ENCODE measurements at places on chromosomes 7 and 10.

- DNase-seq: peak; percentile 38
Observed at GRCh38 chr10:5442065-5442989, 30.0 kb downstream of the NET1 start.

- no peak for DNase-seq
Observed at GRCh38 chr10:74586088-74586585, 240.3 kb upstream of the KAT6B start.

- DNase-seq: no peak
Observed at GRCh38 chr10:93222211-93222754, 148.6 kb downstream of the CYP26A1 start.

DNA sequence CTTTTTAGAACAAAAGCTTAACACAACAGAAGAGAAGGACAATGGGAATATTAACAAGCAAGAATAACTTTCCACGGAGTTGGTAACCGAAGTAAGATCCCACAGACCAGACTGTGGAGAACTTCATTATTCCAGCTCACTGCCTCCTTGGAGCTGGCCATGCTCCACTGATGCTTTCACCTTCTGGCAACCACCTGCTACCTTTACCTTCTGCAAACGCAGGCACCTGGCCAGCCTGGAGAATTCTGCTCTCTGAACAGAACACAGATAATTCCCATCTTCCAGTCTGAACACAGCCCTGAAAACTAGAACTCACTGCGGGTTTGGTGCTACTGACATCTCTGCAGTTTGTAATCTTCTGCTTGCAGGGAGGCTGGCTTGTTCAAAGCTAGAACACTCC lies 66.5 kb downstream of the JAZF1 start:
- no peak for DNase-seq

- no peak for DNase-seq
Observed at GRCh38 chr7:30144657-30145306, 10.0 kb downstream of the MTURN start.

DNA sequence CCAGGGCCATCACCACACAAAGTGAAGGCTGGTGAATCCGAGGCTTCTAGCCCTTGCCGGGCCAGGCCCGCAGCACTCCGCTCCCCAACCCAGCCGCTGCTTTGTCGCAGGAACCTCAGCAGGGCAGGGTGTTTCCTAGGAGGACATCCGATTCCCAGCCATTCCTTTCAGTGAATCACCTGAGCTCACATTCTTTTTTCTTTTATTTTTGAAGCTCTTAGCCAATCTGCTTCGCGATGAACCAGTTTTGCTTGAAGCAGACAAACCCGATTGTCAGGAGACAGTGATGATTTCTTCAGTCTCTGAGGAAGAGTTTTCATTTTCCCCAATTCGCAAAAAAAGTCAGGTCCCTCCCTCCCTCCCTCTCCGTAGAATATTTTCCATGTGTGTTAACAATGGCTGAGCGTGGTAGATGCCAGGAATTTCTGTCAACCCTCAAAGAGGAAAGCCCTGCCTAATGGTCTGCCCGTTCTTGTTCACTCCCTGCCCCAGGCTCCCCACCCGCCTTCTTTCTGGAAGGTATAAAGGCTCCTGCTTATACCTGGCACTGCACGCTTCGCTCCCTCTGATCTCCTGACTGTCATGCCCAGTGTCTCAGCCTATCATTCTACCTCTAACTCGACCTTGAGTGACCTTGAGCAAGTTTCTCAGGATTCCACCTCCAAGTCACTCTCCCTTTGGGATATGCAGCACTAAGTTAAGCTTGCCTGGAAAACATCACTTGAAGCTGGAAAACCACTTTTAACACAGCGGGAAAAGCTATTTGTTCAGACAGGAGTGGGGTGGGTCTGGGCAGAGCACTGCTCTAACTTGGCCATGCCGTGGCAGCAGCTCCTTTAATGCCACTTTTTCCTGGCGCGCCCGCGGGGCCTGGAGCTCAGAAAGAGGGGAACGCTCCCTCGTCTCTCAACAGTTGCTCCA lies 35.1 kb downstream of the EGFR start:
- DNase-seq: no peak

- no peak for DNase-seq
Observed at GRCh38 chr7:124813994-124814798, 48.6 kb upstream of the GPR37 start.

DNA sequence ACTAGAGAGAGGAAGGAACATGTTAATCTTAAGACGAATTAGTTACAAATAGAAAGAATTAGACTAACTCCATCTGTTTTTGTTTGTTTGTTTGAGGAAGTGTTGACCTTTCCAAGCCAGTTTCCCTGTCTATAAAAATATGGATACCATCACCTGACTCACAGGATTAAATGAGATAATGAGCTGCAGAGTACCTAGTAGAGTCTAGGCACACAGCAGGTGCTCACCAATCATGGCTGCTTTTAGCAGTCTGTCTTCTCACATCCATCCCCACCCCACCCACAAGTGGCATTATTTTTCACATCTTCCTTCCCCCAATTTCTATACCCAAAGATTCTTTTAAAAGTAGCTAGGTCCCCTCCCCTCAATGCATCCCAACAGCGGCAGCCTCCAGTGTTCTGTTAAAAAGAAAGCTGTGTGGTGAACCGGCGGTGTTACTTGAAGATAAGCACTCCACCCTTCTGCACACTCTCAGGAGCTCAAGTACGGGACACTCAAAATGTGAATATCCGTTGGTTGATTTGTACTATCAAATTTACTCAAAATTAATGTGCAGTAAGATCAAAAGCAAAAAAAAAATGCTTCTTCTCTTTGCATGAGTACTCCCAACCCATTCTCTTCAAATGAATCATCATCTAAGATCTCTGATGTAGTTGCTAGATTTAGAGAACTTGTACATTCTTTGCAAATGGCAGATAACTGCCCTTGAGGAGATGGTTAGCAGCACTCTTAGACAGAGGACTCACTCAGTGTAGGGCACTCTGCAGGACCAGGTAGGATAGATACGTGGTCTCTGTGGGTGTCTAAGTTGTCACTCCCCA lies 145.4 kb upstream of the ASAH2 start:
- DNase-seq: peak; percentile 10

DNA sequence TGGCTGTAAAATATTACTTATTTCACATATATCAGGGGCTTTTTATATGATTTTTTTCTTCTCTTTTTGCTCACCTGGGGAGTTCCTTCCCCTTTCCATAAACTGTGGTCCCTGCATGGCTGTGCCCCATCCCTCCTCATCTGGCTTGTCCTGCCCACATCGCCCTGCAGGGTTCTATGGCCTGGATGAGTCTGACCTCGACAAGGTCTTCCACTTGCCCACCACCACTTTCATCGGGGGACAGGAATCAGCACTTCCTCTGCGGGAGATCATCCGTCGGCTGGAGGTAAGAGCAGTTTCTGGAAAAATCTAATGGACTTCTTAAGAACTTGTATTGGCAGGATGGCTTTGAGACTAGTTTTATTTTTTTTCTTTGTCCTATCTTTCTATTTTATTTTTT lies 60.1 kb downstream of the OGDH start:
- DNase-seq: no peak

GRCh38 chr10:77485847-77486246 lies 151.8 kb downstream of the KCNMA1 start:
- no peak for DNase-seq

DNA sequence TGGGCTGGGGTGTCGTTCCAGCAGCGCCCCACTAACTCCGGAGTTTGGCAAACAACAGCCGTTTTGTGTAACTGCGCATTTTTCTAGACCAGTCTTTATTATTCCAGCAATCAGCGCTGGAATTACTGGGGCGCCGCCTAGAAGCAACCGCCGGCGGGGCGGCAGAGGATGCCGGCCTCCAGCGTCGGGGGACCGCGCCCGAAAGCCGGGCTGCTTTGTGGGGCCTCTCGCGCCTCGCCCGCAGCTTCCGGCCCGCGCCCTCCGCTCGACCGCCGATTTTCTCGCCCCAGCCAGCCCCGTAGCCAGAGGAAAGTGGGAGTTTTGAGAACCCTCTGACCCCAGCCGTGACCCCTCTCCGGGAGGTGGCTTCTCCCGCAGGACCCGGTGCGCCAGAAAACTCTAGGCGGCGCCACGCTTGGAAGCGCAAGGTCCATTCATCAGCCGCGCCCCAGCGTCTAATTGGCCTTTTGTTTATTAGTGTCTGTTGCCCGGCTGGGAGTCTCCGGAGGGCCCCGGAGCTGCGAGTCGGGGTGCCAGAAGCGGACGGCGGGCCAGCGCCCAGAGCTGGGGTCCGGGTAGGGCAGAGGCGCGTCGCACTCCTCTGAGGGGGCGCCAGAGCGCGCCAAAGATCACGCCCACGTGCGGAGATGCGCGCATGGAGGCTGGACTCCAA lies 10.7 kb downstream of the EMX2 start:
- DNase-seq: no peak

- DNase-seq: no peak
Observed at GRCh38 chr7:32879460-32879859, 12.1 kb downstream of the KBTBD2 start.

All from stimulated activated CD4-positive, alpha-beta T cell treated with anti-CD3 and anti-CD28 coated beads, Interleukin-2, amount 100 ng/mL, for 48 hours (primary cell).